A549 treated with DMSO at 1 μM for 4 hours (cell line): ENCODE measurements at places on chromosomes 11 and 22. TPM values are rescaled to one million over a fixed set of nuclear protein-coding genes. Genes with fewer than 3 reads are reported as not detected.

KCNK4 gene
- 0.06 to 0.07 TPM in 2 of 5 replicates, not detected in the others for total RNA-seq

ANGPTL5 gene
- not detected in 5 replicates for total RNA-seq

COMMD9 gene
- 37.0 to 57.4 TPM (median 55.8 TPM) in 5 replicates for total RNA-seq

SESN3 gene
- 0.11 to 0.21 TPM (median 0.16 TPM) in 5 replicates for total RNA-seq

TCIRG1 gene
- 77.5 to 174 TPM (median 144 TPM) in 5 replicates for total RNA-seq

FREY1 gene
- total RNA-seq, result 0.35 to 0.70 TPM (median 0.45 TPM) in 5 replicates

CEND1 gene
- total RNA-seq, result 0.81 to 2.3 TPM (median 1.6 TPM) in 5 replicates

CTNND1 gene
- 57.5 to 73.7 TPM (median 71.6 TPM) in 5 replicates for total RNA-seq

CCDC87 gene
- 0.53 to 0.74 TPM (median 0.64 TPM) in 5 replicates for total RNA-seq

TMA7B gene
- not detected in 5 replicates for total RNA-seq

GNAZ gene
- 1.7 to 2.9 TPM (median 2.2 TPM) in 5 replicates for total RNA-seq

OR2AT4 gene
- 0.01 TPM in 2 of 5 replicates, not detected in the others for total RNA-seq

KLHL35 gene
- total RNA-seq, result 0.57 to 1.4 TPM (median 1.2 TPM) in 5 replicates

SAA4 gene
- total RNA-seq, result not detected in 5 replicates
